ENCODE measurements at places on chromosomes 1 and 21.

DNA sequence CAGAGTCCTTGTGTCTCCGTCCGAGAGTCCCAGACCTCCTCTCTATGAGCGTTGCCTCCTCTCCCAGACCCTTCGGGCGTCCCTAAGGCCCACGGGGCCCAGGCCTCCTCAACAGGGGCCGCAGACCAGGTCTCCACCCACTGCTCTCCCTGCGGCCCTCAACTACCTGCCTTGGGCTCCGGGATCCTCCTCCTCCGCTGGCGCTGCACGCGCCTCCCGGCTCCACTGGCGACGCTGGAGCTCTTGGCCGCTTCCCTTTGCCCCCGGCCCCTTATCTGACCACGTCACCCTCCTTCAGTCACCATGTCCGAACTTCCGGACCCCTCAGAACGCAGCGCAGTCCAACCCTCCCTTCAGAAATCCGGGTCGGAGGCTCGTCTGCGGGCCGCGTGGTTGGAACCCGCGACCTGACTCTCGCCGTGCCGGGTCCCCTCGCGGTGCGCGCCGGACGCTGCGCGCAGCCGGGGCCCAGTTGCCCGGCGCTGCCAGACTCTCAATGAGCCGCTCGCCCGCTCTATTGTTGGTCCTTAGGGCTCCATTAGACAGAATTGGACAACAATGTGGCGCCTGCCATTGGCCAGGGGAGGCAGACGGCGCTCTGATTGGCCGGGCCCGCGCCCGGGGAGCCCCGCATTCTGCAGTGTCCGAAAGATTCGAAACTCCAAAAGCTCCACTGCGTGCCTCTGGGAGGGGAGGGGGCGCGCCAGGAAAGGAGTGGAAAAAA is at the start of gene DMRTA2:
TSS of gene DMRTA2 (minus strand) at position 498 of the 724 bp plus-strand sequence. CDS start 1,907 bp downstream, outside the sequence.
- peaks cover 5% of the 10 kb centered on the region for H3K27me3 ChIP-seq
- H3K4me1 ChIP-seq: peaks cover 15% of the 10 kb centered on the region
- no peak within 1 kb of the TSS for H3K27ac ChIP-seq
- DNase-seq: no peak

- H3K27me3 ChIP-seq: no peaks in the 10 kb centered on the region
- DNase-seq: no peak
- no peak overlapping the region for H3K27ac ChIP-seq
- no peak overlapping the region for H3K4me3 ChIP-seq
Measured at GRCh38 chr1:53137729-53138128, 4.7 kb downstream of the SLC1A7 start.

DNA sequence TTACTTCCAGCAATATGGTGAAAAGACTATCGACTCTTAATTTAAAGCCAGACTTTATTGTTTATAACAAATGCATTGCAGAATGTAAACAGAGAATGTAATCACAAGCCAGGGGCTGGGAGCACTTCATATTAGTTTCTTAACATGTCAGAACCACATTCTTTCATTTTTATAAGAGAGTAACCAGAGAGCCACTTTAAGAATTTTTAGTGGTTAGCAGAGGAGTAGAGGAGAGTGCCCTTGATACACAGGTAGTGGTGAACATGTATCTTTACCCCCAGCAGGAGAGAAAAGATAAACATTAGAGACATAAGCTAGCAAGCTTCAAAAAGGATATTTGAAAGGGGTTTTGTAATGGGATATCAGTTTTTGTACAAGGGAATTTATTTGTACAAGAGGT is 11.1 kb downstream of the AMY2B start:
- H3K27me3 ChIP-seq: no peaks in the 10 kb centered on the region
- no peak overlapping the region for H3K4me3 ChIP-seq
- H3K36me3 ChIP-seq: peaks cover 31% of the 10 kb centered on the region
- H3K27ac ChIP-seq: no peak overlapping the region

DNA sequence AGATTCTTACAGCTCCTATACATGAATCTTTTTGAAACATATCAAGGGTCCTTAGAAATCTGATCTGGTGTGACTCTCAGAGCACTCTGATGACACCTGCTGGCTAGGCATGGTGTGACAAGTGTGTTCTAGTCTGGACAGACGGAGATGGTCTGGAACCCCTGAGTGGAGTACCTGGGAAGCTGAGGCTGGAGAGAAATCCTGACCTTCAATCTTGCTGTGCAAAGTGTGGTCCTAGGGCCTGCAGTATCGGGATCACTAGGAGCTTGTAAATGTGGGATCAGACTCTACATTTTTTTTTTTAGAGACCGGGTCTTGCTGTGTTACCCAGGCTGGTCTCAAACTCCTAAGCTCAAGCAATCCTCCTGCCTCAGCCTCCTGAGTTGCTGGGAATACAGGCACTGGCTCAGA is 78.6 kb upstream of the SOD1 start:
- no peaks in the 10 kb centered on the region for H3K4me1 ChIP-seq
- no peaks in the 10 kb centered on the region for H3K36me3 ChIP-seq
- H3K27ac ChIP-seq: no peak overlapping the region
- peak; percentile 64 for DNase-seq

GRCh38 chr1:178137238-178137637 is 43.3 kb downstream of the RASAL2 start:
- no peak overlapping the region for H3K4me3 ChIP-seq
- no peak for DNase-seq
- peaks cover 11% of the 10 kb centered on the region for H3K4me1 ChIP-seq
- no peaks in the 10 kb centered on the region for H3K27me3 ChIP-seq

DNA sequence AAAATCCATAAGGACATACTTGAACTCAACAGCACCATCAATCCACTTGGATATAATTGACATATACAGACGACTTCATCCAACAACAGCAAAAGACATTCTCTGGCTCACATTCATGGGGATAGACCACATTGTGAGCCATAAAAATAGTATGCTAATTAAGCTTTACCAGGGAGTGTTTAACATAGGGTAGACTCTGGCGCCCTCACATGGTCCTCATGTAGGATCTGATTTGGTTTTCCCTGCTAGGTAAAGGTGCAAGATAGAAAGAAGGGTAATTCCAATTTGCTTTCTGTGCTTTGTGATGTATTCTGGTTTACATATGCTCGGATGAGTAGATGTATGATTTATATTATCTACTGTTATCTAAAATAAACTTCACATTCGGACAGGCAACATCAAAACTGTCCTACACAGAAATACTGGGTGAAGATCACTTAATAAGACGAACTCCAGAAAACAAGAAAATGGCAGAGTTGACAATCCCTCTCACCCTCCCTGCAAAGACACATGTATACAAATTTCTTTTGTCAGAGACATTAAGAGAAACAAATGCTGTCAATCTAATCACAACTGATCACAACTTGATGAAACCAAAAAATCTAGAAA is 27.7 kb downstream of the CR1L start:
- H3K4me1 ChIP-seq: no peaks in the 10 kb centered on the region
- no peak for DNase-seq
- no peaks in the 10 kb centered on the region for H3K36me3 ChIP-seq
- H3K27ac ChIP-seq: no peak overlapping the region

DNA sequence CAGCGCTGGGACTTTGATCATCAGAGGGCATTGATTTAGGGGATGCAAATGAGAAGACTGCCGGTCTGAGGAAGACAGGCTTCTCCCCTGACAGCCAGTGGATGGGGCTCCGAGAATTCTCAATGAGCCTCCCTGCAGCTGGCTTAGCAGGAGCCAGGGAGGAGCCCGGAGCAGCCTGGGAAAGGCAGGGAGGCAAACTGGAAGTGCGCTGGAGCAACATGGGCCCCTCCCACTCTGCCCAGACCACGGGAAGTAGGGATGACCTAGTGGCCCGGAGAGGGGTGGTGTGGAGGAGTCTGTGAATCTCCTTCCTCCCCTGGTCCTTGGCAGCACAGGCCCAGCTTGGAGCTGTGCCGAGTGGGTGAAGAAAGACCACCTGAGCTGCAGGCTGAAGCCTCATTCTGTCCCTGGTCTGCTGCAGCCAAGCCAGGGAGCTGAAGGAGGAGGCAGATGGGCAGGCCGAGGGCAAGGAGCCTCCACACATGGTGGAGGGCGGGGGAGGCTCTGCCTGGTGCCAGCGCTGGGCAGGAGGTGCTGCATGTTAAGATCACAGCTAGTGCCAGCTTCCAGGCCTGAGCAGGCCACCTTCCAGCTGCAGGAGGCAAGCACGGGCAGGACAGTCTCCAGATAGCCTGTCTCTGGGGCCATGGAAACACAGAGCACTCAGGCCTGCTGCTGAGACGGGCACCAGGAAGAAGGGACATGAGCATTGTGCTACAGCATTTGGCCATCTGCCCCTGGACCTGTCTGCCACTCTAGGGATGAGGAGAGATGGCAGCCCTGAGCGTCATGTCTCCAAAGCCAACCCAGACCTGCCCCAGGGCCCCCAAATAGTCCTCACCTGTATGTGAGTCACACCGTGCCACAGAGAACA is 12.2 kb upstream of the CLSTN1 start:
- H3K4me1 ChIP-seq: peaks cover 6% of the 10 kb centered on the region
- no peak overlapping the region for H3K27ac ChIP-seq
- DNase-seq: peak; percentile 52
- H3K4me3 ChIP-seq: no peak overlapping the region

- H3K36me3 ChIP-seq: no peaks in the 10 kb centered on the region
- peaks cover 52% of the 10 kb centered on the region for H3K4me1 ChIP-seq
- H3K4me3 ChIP-seq: no peak overlapping the region
- peak overlapping the region; percentile 93 for H3K27ac ChIP-seq
Measured at GRCh38 chr1:30522031-30523004, 201.1 kb downstream of the MATN1 start.

GRCh38 chr21:39601187-39601928 is 11.4 kb upstream of the B3GALT5 start:
- H3K36me3 ChIP-seq: no peaks in the 10 kb centered on the region

GRCh38 chr21:37452227-37452626 is 85.7 kb downstream of the DYRK1A start:
- H3K4me3 ChIP-seq: no peak overlapping the region
- H3K4me1 ChIP-seq: peaks cover 85% of the 10 kb centered on the region
- no peaks in the 10 kb centered on the region for H3K36me3 ChIP-seq
- DNase-seq: no peak

- H3K27me3 ChIP-seq: peaks cover 3% of the 10 kb centered on the region
- no peaks in the 10 kb centered on the region for H3K4me1 ChIP-seq
- H3K4me3 ChIP-seq: no peak overlapping the region
- DNase-seq: no peak
- no peaks in the 10 kb centered on the region for H3K36me3 ChIP-seq
Measured at GRCh38 chr1:36599828-36600227, 117.1 kb upstream of the CSF3R start.

GRCh38 chr1:163531345-163531744 is 209.6 kb downstream of the NUF2 start:
- H3K4me1 ChIP-seq: no peaks in the 10 kb centered on the region
- no peak for DNase-seq

GRCh38 chr1:4512636-4513035 is 141.8 kb upstream of the AJAP1 start:
- no peaks in the 10 kb centered on the region for H3K36me3 ChIP-seq
- no peaks in the 10 kb centered on the region for H3K4me1 ChIP-seq
- H3K27ac ChIP-seq: peak overlapping the region; percentile 16
- H3K27me3 ChIP-seq: peaks cover 9% of the 10 kb centered on the region
- DNase-seq: peak; percentile 27

GRCh38 chr1:65791801-65792668 is 660 bp upstream of the PDE4B start:
- DNase-seq: peak; percentile 42
- no peaks in the 10 kb centered on the region for H3K4me1 ChIP-seq
- no peaks in the 10 kb centered on the region for H3K27me3 ChIP-seq
- H3K36me3 ChIP-seq: no peaks in the 10 kb centered on the region
- no peak overlapping the region for H3K27ac ChIP-seq

DNA sequence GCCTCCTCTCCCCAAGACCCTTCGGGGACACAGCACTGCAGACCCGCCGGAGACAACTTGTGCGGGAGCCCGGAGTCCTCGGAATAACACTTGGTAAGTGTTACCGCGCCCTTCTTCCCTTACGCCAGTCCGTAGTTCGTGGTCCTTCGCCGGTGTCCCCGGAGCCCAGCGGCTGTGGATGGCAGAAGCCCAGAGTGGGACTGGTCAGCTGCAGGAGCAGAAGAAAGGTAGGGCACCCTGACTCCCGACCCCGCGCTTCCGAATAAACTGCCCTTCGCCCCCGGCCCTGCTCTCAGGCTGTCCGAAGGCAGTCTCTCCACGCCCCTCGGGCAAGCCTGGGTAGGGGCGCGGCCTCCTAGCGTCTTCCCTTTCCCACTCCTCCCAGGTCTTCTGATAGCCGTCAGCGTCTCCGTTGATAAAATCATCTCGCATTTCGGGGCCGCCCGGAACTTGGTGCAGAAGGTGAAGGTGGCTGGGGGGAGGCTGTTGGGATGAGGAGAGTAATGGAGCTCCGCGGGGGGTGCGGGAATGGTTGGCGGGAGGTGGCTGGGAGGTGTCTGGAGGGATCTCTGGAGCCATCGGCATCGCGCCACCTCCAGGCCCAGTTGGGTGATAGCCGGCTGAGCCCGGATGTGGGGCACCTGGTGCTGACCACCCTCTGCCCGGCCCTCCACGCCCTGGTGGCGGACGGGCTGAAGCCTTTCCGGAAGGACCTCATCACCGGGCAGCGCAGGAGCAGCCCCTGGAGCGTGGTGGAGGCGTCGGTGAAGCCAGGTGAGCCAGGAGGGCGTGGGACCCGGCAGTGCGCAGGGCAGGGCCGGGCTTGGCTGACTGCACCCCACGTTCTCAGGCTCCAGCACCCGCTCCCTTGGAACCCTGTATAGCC is 4.3 kb downstream of the RUSC1 start:
- peaks cover 24% of the 10 kb centered on the region for H3K4me1 ChIP-seq
- no peaks in the 10 kb centered on the region for H3K27me3 ChIP-seq
- H3K36me3 ChIP-seq: peaks cover 32% of the 10 kb centered on the region
- H3K4me3 ChIP-seq: peak overlapping the region; percentile 96

DNA sequence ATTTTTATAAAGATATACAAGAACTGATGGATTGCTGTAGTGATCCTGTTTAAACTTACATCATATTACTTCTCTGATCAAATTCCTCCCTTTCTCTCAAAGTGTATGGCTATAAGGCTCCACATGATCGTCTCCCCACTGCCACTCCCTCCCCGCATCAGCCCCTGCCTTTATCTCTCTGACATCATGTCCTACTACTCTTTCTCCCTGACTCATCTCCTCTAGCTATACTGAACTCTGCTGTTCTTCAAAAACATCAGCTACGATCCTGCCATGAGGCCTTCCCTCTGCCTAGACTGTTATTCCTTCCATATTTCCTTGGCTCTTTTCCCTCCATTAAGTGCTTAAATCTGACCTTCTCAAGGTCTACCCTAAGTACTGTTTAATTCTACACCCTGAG is 22.8 kb downstream of the HFM1 start:
- H3K4me3 ChIP-seq: no peak overlapping the region
- H3K27me3 ChIP-seq: no peaks in the 10 kb centered on the region
- H3K4me1 ChIP-seq: no peaks in the 10 kb centered on the region
- H3K36me3 ChIP-seq: no peaks in the 10 kb centered on the region

DNA sequence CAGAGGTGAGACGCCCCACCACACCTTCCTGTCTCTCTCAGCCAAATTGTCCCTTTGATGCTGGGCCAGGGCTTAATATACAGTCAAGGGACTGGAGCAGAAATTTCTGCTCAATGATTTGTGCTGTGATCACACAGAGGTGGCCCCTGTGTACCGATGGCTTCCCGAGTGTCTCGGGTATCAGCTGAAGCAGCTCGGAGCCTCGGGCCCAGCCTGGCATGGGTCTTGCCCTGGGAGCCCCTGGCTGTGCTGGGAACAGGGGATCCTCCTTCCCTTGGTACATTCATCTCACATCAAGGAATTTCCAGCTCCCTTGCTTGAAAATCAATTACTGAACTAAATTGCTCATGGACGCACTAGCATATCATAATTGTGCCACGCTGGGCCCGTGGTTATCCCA is 148.8 kb upstream of the C1orf174 start:
- no peak overlapping the region for H3K4me3 ChIP-seq
- DNase-seq: no peak
- peaks cover 27% of the 10 kb centered on the region for H3K27me3 ChIP-seq
- no peak overlapping the region for H3K27ac ChIP-seq

Data from psoas muscle (tissue), 8 donors.